Temporal lobe (tissue), 4 donors: ENCODE measurements at places on chromosomes 6 and 20. TPM values are rescaled to one million over a fixed set of nuclear protein-coding genes. Genes with fewer than 3 reads are reported as not detected.

The PDE10A gene
- total RNA-seq, result 54.6 TPM

The ASIP gene
- not detected for total RNA-seq

The BCLAF1 gene
- 171 TPM for total RNA-seq

The GLP1R gene
- total RNA-seq, result under 0.01 TPM

The SH3BGRL2 gene
- total RNA-seq, result 16.5 TPM

The RPRD1B gene
- total RNA-seq, result 25.8 TPM

The ELOVL2 gene
- 41.3 TPM for total RNA-seq

The GRM1 gene
- total RNA-seq, result 12.8 TPM

The SPATA25 gene
- total RNA-seq, result 0.25 TPM
